Chondrocyte (in vitro differentiated cells): ENCODE measurements at places on chromosomes 5 and 9. TPM values are rescaled to one million over a fixed set of nuclear protein-coding genes. Genes with fewer than 3 reads are reported as not detected.

DNA sequence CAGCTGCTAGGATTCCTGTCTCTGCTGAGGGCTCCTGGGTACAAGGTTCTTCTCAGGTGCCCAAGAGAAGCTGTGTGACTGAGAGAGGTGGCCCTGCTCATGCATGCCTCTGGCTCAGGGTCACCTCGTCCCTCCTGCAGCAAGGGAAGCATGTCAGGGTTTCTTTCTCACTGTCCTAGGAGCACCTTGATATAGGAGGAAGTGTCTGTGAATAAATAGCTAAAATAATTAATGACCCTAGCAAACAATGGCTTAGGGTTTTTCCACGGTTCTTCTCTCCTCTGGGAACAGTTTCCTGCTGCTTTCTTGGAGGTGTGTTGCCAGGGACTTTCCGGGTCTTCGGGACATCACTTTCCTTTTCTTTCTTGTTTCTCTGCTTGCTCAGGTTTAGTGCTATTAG lies 87.2 kb downstream of the ARHGAP26 start:
- no peak for DNase-seq

DNA sequence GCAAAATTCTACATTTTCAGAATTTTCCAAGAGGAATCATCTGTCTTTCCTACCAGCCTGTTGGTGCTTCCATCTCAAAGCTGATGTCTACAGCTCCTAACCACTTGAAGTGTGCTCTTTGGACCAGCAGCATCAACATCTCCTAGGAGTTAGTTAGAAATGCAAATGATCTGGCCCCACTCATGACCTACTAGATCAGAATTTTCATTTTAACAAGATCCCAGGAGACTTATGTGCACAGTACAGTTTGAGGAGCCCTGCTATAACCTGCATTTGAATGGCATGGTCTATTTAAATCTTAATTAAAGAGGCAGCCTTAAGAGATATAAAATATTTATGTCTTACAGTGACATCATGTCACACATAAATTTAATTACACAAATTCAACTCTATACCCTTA lies 33.8 kb downstream of the ITK start:
- no peak for DNase-seq

GRIA1 gene
- total RNA-seq = 0.55 to 13.9 TPM (median 0.77 TPM) in 3 replicates

DNA sequence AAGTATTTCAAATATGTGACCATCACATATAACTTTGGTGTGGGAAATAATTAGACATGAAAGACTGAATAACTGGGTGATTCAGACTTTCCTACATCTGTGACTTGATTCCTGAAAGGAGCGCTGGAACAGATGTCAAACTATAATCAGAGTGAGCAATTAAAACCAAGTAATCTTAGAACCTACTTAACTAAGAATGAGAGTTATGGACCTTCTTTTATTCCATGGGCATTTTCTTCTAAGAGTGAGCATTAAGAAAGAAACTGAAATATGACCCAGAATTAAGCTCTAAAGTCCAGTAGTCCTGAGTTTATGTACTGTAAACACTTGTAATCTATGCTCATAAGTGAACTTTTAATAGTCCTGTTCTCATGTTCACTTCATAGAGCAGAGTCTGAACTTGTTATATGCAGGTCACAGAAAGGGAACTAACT lies 68.4 kb downstream of the PAM start:
- no peak for DNase-seq

- DNase-seq = no peak
These were observed 171.8 kb downstream of the CCDC171 start for GRCh38 chr9:15724612-15725011.

SHOC1 gene
- not detected in 3 replicates for total RNA-seq

ECM2 gene
- total RNA-seq = 31.7 to 39.6 TPM (median 34.2 TPM) in 3 replicates

- no peak for DNase-seq
These were observed 29.8 kb downstream of the NEUROG1 start for GRCh38 chr5:135505973-135506372.
